Epithelial cell of esophagus (primary cell): ENCODE measurements at places on chromosomes 2 and 18.

GRCh38 chr2:133139847-133140533 lies 428.3 kb downstream of the NCKAP5 start:
- DNase-seq, result no peak

GRCh38 chr2:105674859-105675541 lies 69.7 kb upstream of the NCK2 start:
- DNase-seq, result no peak

GRCh38 chr2:133956434-133956935 lies 297.4 kb upstream of the MGAT5 start:
- DNase-seq, result no peak

DNA sequence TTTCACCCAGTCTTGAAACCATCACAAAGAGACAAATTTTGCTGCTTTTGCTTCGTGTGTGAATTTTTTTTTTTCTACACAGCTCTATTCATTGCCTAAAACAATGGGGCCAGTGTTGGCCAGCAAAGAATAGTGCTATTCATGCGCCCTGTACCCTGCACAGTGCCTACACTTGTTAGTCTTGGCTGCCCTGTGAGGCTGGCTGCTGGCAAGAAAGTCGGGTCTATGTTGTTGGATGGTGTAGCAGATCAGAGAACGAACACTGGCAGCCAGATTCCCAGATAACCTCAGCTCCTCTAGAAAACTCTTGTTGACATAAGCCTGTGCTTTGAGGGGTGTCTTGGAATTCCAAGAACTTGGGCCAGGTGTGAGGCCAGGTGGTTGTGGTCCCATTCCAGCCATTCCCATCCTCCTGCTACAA lies 455.7 kb upstream of the TCF4 start:
- no peak for DNase-seq

GRCh38 chr18:69138088-69138487 lies 262.6 kb upstream of the DOK6 start:
- DNase-seq, result no peak

DNA sequence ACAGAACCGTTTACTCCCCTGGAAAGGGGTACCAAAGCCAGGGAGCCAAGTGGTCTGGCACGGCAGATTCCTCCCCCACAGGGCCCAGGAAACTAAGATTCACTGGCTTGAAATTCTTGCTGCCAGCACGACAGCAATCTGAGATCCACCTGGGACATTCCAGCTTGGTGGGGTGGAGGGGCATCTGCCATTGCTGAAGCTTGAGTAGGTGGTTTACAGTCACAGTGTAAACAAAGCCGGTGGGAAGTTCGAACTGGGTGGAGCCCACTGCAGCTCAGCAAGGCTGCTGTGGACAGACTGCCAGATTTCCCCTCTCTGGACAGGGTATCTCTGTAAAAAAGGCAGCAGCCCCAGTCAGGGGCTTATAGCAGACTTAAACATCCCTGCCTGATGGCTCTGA lies 901.7 kb upstream of the LRRTM1 start:
- no peak for DNase-seq

DNA sequence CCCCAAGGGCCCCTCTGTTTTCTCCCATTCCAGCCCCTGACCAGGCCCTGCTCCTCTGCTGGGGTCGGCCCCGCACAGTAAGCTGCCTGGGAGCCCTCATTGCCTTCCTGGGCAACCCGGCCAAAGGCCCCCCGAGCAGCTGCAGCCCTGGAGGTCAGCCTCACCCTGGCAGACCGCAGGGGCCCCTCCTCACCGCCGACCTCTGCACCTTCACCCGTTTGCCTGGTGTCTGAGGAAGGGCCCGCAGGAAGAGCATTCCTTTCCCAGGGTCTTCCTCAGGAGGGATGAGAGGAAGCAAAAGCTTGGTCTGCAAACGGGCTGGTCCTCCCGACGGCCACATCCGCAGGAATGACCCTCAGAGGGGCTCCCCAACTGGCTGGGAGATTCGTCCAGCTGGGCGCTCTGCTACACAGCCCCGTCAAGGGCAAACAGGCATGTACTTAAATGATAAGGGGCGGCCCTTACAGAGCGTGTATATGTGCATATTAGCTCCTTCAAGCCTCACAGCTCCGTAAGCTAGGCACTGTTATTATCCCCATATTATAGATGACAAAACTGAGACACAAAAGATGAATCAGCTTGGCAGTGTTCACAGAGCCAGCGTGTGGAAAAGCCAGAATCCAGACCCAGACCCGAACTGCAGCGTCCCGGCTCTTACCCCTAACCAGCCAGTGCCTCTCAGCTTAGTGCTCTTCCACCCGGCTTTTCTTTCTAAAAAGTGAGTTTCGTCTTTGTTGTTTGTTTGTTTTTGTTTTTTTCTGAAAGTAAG lies 52.8 kb downstream of the SLC4A1AP start:
- DNase-seq, result no peak

- no peak for DNase-seq
These were observed 88.2 kb downstream of the SP3 start for GRCh38 chr2:173876833-173877413.

GRCh38 chr2:240538031-240538780 lies 19.6 kb downstream of the ANKMY1 start:
- no peak for DNase-seq

- DNase-seq, result no peak
These were observed 5.7 kb upstream of the ERFE start for GRCh38 chr2:238152771-238153688.

DNA sequence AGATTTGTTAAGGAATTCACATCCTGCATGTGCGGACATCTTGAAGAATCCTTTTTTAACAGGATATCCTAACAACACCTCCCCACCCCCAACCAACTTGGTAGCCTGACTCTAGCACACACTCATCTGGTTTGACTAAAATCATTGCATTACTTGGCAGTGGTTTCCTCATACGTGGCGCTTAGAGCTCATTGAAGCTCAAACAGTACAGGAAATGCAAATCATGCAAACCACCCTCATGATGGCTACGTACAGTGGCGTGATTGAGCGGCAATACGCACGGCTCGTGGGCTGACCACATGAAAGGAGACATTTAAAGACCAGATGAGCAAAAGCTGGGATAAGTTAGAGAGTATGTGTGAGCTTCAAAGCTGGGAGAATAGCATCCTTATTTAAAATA lies 336.2 kb downstream of the ZEB2 start:
- no peak for DNase-seq

DNA sequence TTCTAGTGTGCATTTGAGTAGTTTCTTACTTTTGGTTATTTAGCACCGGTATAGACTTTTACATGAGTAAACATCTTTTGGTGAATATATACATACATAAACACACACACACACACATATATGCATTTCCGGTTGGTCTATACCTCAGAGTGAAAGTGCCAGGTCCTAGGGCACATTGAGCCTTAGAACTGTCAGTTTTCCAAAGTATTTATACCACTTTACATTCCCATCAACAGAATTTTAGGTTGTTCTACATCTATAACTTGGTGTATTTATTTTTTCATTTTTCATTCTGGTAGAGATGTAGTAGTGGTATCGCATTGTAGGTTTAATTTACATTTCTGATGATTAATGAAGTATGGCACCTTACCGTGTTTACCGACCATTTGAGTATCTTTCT lies 22.6 kb downstream of the MMADHC start:
- DNase-seq, result no peak

GRCh38 chr2:150978053-150978452 lies 283.6 kb downstream of the RBM43 start:
- DNase-seq, result no peak

DNA sequence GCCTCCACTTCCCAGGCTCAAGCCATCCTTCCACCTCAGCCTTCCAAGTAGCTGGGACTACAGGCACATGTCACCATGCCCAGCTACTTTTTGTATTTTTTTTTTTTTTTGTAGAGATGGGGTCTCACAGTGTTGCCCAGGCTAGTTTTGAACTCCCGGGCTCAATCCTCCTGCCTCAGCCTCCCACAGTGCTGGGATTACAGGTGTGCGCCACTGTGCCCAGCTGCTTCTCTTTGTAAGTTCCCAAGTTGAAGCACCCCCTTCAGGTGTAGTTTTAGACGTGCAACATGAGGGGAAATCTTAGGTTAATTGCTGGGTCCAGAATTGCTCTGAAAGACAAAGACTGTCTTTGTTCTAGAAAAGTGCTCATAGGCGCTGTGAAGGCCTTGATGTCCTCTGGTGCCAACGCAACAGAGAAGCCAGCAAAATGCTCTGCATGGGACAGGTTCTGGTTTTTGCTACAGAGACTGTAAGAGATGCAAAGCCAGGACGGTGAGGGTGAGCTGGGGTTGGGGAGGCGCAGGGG lies 46.6 kb downstream of the RRM2 start:
- no peak for DNase-seq

DNA sequence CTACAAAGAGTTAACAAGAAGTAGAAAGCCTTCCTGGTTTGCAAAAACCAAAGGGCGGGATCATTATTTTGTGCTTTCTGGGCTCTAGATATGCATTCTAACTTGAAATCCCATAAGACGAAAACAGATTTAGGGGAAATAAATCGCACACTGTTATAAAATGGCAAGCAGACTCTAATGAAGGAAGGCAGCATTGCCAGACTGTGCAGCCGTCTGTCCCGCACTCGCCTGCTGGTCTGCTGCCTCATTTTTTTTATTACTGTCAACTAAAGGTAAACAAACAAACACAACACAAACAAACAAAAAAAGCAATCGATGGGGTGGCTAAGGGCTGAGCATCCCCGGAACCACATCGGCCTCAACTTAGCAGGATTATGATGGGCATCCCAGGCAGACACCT lies 24.4 kb downstream of the ZNF521 start:
- no peak for DNase-seq

- peak; percentile 50 for DNase-seq
These were observed 15.7 kb upstream of the ACVR2A start for GRCh38 chr2:147829106-147829505.

- DNase-seq, result no peak
These were observed 32.0 kb downstream of the MARCHF4 start for GRCh38 chr2:216340280-216340631.

DNA sequence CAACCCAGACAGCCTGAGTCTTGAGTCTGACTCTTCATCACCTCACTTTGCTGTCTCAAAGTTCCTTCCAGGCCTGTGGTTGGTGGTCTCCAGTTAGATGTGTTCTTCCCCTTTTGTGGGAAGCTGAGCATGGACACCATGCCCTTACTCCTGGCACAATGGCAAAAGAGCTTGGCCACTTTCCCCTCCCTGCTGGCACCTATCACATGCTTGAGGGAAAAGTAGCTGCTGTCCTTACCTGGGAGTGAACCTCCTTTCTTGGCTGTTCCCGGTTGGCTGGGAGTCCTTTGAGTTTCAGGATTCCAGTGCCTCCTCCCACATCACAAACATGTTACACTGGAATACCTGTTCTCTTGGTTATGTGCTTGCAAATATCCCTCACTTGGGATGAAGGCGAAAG lies 97.8 kb downstream of the GATA6 start:
- DNase-seq, result no peak

DNA sequence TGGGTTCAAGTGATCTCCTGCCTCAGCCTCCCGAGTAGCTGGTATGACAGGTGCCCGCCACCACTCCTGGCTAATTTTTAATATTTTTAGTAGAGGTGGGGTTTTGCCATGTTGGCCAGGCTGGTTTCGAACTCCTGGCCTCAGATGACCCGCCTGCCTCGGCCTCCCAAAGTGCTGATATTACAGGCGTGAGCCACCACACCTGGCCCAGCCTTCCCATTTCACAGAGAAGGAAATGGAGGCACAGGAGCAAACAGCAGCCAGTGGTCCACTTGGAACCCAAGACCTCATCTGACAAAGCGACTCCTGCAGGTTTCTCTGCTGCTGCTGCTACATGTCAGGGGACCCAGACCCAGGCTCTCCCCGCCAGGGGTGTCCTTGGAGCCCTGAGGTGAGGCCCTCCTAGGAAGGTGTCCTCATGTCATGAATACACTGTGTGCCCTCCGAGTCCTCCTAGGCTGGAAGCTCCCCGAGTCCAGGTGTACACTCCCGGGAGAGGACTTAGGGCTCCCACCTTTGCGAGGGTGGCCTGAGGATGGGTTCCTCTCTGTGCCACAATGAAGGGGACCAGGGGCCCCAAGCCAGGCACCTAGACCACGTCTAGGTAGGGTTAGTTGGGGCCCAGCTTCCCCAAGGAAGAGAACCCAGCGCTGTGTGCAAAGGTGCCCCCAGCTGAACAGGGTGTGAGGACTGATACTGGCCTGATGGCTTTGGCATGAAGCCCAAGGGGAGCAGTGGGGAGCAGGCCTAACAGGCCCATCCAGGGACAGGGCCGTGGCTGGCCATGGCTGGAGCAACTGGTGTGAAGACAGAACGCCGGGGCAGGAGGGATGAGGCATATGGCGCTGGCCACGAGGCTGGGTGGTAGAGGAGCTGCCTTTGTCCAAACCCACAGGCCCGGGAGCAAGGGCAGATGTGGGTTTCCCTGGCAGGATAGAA lies 56.1 kb downstream of the HS6ST1 start:
- DNase-seq, result no peak
